Activated CD4-positive, alpha-beta T cell treated with anti-CD3 and anti-CD28 coated beads, Interleukin-2, amount 50 U/mL, for 1 hour (primary cell): ENCODE measurements at places on chromosomes 2 and 18.

- DNase-seq = no peak
Observed at GRCh38 chr2:158829167-158829566, 34.0 kb downstream of the DAPL1 start.

DNA sequence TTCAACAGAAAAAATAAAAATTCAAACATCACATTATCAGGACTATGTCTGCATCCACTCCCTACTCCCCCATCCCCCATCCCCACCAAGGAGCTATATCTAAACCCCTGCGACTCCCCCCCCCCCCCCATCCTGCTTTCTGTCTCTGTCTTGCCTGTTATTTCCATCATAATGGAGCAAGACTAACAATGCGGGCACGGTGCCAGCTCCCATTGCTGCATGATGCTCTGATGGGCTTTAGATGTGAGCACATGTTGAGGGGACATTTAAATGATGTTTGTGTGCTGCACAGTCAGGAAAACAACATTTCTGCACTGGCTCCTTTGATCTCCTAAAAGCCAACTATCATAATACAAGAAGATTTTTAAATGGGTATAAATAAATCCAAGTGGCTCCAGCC lies 644.2 kb upstream of the SETBP1 start:
- DNase-seq = no peak

- DNase-seq = no peak
Observed at GRCh38 chr2:235391921-235392615, 101.8 kb upstream of the AGAP1 start.

GRCh38 chr2:100556746-100557145 lies 6.0 kb upstream of the PDCL3 start:
- DNase-seq = no peak

GRCh38 chr2:234823196-234823876 lies 128.5 kb upstream of the SH3BP4 start:
- DNase-seq = no peak

- no peak for DNase-seq
Observed at GRCh38 chr18:10049747-10050146, 135.9 kb downstream of the VAPA start.

DNA sequence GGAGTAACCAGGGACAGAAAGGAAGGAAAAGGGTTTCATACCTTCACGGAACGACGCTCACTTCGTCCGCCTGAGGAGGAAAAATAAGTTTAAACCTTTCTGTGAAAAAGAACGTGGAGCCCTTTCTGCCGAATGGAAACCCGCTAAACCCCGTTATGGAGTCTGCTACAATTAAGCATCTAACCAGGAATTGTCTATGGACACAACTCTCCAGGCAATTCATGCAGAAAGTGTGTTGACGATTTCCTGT lies 528 bp upstream of the PPP4R3B start:
- DNase-seq = no peak

DNA sequence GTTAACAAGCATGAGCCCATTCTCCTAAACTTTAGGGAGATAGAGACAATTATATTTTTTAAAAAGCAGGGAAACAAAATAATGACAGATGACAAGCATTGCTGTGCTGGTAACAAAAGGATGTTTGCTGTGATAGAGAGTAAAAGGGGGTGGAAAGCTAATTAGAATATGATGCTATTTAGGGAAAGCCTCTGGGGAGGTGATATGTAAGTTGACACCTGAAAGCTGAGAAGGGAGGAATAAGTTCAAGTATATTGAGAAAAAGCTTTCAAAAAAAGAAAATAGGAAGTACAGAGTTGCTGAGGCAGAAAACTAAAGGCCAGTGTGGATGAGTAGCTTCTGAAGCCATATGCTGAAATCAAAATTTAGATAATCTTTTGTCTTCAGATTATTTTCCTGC lies 565.2 kb upstream of the NRXN1 start:
- no peak for DNase-seq

DNA sequence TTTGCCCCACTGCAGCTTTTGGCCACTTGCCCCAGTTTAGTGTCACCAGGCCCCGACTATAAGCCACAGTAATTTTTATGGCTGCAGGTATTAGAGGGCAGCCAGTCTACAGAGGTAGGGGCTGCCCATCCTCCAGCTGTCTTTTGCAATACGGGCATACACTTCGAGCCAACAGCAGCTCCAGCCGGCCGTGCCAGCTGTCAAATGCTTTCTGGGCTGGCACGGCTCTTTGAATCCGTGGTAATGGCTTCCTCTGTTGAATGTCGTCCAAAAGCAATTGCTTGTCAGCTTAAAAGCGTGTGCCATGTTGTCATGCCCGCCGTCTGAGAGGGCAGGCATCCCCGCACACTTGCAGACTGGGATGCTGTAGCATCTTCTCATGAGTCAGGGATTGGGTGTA lies 41.3 kb downstream of the BCL2L11 start:
- no peak for DNase-seq

GRCh38 chr18:61612517-61612916 lies 279.3 kb downstream of the CDH20 start:
- DNase-seq = no peak

- no peak for DNase-seq
Observed at GRCh38 chr2:20490300-20491181, 43.7 kb downstream of the RHOB start.

- DNase-seq = no peak
Observed at GRCh38 chr18:34744569-34744968, 34.5 kb downstream of the DTNA start.

GRCh38 chr18:8771930-8772329 lies 66.6 kb downstream of the MTCL1 start:
- DNase-seq = no peak

DNA sequence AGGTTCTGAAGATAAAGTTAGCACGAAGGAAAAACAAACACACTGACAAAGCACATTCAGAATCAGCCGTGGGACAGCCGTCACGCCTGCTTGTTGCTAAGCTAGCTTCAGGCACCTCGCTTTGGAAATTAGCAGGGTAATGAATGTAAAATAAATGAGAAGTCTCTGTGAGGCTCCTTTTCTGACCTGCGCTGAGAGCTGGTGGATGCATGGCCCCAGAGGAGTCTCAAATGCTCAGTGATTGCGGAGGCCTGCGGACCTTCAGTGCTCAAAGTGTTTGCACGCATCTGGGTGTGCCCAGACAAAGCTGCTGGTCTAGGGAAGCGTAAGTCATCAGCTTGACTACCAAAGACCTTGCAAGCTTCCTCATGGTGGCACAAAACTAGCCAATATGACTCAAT lies 50.6 kb downstream of the CD8B2 start:
- no peak for DNase-seq

DNA sequence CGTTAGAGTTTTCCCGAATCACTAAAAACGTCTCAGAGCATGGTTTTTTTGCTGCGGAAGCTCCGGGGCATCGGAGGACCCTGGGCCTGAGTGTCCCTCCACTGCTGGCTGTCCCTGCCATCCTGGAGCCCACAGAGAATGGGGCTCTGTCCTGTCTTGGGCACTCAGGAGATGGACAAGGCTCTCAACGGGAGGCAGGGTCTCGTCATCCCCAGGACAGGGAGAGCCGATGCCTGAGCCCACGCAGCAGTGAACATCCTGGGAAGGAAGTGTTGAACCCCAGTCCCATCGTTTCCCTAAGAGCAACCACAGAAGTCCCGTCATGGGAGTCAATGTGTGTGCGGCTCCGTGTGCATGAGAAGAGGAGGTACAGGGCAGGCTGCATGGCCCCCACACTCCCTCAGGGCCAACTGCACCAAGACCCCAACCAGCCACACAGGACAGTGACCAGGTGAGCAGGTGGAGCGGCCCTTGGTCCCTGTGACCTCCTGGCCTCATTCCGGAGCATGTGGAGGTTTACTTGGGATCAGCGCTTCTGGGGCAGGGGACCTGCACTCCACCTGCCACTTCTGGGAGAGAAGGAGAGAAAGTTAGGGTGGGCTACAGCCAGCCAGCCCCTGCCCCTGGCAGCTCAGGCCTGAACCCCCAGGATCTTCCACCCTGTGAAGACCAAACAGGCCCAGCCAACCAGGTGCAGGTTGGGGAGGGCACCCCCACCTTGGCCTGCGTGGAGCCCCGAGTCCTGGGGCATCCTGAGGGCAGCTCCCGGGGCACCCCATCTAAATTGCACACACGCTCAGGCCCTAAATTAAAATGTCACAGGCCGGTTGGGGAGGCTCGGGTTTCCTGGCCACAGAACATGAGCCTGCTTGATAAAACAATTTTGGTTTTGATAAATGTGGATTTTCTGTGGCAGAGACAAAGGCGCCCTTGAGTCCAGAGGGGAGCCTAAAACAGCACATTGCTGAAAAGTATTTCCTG lies 3.1 kb upstream of the SNED1 start:
- DNase-seq = no peak

DNA sequence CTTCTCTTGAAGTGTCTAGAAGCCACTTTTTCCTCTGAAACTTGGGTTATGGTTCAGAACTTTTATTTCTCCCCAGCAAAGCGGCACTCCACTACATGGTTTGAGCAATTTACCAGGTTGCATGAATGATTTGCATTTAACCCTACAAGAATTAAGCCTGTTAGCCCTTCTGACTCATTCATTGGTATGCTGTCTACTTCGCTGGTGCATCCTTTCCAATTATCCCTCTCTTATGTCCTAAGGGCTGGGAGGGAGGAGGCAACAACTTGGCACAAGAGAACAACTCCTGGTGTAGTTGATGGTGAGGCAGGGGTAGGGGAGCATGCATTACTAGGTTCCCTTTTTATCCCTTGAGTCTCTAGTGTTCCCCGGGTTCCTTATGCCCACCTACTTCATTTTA lies 293.4 kb upstream of the MEX3C start:
- no peak for DNase-seq

GRCh38 chr18:9405130-9405529 lies 70.2 kb upstream of the RALBP1 start:
- no peak for DNase-seq

DNA sequence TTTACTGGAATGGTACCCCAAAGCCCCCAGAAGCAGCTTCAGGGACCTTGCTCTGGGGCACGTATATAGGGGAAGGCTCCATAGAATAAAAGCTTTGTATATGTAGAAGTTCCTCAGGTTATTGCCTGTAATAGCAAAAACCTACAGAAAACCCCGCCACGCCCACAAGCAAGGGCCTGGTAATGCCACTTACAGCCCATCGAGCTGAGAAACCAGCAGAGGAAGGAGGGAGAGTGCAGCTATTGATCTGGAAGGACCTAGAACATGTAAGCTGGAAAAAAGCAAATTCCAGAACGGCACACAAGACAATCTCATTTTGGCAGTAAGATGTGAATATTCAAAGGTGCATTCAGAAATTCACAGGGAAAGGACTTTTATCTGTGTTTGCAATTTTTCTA lies 15.8 kb downstream of the HS1BP3 start:
- no peak for DNase-seq
